Cardiac ventricle fibroblast (primary cell): ENCODE measurements at places on chromosomes 3 and 15. TPM values are rescaled to one million over a fixed set of nuclear protein-coding genes. Genes with fewer than 3 reads are reported as not detected.

The ISL2 gene
- 0.37 TPM in 1 of 2 replicates, not detected in the other for total RNA-seq

The TMCO5A gene
- not detected in 2 replicates for total RNA-seq

The CAV3 gene
- not detected in 2 replicates for total RNA-seq

The CCNB2 gene
- total RNA-seq: 2.9 and 6.1 TPM in 2 replicates

The PLIN1 gene
- total RNA-seq: 15.8 and 16.5 TPM in 2 replicates

The CPN2 gene
- total RNA-seq: not detected in 2 replicates
